ENCODE measurements at places on chromosomes 12 and 14. TPM values are rescaled to one million over a fixed set of nuclear protein-coding genes. Genes with fewer than 3 reads are reported as not detected.

CARMIL3 gene
- 1.7 TPM for total RNA-seq

CMTM5 gene
- not detected for total RNA-seq

GRCh38 chr12:25884024-25884919 lies 74.2 kb upstream of the RASSF8 start:
- no peak overlapping the region for H3K4me3 ChIP-seq
- no peaks in the 10 kb centered on the region for H3K4me1 ChIP-seq
- no peak for DNase-seq
- no peaks in the 10 kb centered on the region for H3K36me3 ChIP-seq
- H3K27me3 ChIP-seq, result no peaks in the 10 kb centered on the region
- H3K27ac ChIP-seq, result no peak overlapping the region

DNA sequence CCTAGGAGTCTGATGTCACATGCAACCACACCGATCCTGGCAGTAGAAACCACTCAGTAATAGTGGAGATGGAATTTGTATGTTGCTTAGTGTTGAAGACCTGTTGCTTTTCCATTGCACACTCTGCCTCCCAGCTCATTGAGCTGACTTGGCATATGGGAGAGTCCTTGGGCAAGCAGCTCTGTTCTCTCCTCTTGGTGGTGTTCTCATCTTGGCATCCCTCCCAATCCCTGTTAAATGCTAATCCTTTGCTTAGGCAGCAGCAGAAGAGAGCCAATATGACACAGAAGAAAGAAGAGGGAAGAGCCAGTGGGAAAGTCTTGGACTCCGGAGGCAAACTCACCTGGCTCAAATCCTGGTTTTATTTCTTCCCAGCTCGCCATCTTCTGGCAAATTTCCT lies 178.0 kb upstream of the CAND1 start:
- no peak overlapping the region for H3K4me3 ChIP-seq
- H3K27ac ChIP-seq, result no peak overlapping the region
- no peaks in the 10 kb centered on the region for H3K27me3 ChIP-seq
- H3K36me3 ChIP-seq, result no peaks in the 10 kb centered on the region
- DNase-seq, result no peak

TULP3 gene
- total RNA-seq, result 5.4 TPM

DNA sequence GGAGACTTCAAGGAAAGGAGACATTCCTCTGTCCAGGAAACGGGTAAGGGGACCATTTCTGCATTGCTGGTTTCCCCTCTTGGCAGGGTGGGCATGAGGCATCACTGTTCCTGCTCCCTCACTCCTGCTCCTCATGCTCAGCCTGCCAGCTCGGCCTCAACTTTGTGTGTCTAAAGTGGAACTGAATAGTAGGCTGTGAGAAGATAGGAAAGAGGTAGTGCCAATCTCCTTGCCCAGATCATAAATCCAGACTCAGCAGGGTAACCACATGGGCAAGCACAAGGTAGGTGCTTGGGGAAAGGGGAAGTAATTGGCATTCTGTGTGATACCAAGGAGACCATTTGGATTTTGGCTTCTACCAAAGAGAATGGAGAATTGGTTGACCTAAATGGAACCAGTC lies 2.6 kb downstream of the LTB4R start:
- H3K36me3 ChIP-seq, result no peaks in the 10 kb centered on the region
- H3K4me3 ChIP-seq, result no peak overlapping the region
- no peak for DNase-seq
- H3K27ac ChIP-seq, result no peak overlapping the region
- H3K4me1 ChIP-seq, result peaks cover 53% of the 10 kb centered on the region
- H3K27me3 ChIP-seq, result no peaks in the 10 kb centered on the region

GRCh38 chr12:81465876-81466275 lies 293.3 kb downstream of the PPFIA2 start:
- H3K4me1 ChIP-seq, result no peaks in the 10 kb centered on the region
- no peak overlapping the region for H3K4me3 ChIP-seq
- H3K27ac ChIP-seq, result no peak overlapping the region
- no peaks in the 10 kb centered on the region for H3K27me3 ChIP-seq
- no peak for DNase-seq

GRCh38 chr12:52681526-52682380 lies 1.5 kb upstream of the KRT1 start:
- H3K4me1 ChIP-seq, result peaks cover 24% of the 10 kb centered on the region
- peak overlapping the region; percentile 42 for H3K27ac ChIP-seq
- peak; percentile 60 for DNase-seq
- H3K4me3 ChIP-seq, result no peak overlapping the region

ACSS3 gene
- not detected for total RNA-seq

DNA sequence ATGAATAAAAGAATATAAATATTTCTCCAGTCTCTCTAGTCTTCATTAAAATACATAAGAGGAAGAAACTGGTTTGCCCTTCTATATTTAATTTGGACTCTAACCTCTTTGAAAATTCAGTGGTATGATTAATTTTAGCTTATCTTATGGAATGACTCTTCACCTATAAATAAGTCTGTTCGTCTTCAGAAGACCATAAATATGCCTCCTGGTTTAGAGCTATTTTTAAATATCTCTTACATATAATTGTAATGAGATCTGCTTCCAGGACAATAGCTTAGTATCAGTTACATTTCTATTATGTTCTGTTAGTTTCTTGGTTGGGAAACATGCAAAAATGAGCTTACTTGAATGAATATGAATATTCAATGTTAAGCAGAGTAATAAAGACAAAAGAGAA lies 257.5 kb upstream of the HMGA2 start:
- no peaks in the 10 kb centered on the region for H3K27me3 ChIP-seq
- no peak overlapping the region for H3K27ac ChIP-seq
- H3K4me3 ChIP-seq, result no peak overlapping the region
- DNase-seq, result no peak
- no peaks in the 10 kb centered on the region for H3K36me3 ChIP-seq

LRCOL1 gene
- total RNA-seq, result not detected

FOXM1 gene
- 0.42 TPM for total RNA-seq

DNA sequence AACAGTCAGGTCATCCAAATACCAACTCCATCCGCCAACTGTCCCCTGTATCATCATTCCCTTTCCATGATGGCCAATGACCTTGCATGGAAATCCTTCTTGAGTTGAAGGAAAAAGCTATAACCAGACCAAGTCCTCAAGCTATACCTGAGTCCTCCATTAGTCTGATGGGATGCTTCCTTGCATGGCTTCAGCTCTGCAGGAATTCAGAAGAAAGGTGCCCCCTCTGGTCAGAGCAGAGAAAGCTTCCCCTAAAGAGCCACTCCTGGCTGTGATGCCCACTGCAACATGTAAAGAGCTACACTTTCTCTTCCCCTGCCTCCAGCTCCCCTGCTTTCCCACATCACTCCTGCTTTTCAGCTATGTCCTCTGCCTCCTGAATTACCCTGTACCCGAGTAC lies 43.1 kb upstream of the FKBP4 start:
- no peak overlapping the region for H3K27ac ChIP-seq
- no peak for DNase-seq
- no peak overlapping the region for H3K4me3 ChIP-seq
- H3K4me1 ChIP-seq, result no peaks in the 10 kb centered on the region
- H3K27me3 ChIP-seq, result no peaks in the 10 kb centered on the region

DNA sequence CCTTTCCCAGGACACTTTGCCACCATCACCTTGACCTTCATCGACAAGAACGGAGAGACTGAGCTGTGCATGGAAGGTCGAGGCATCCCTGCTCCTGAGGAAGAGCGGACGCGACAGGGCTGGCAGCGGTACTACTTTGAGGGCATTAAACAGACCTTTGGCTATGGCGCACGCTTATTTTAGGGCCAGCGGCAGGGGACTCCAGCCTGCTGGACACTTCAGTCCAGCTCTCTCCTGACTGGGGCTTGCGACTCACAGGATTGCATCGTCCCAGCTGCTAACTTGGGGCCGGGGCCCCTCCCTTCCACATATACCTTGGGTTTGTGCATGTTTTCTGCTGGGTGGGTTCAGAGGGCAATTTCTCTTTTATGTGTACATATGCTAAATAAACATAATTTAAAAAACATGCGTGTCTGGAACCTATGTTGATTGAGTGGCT lies 11.2 kb downstream of the AHSA1 start:
- H3K27ac ChIP-seq, result no peak overlapping the region
- H3K27me3 ChIP-seq, result no peaks in the 10 kb centered on the region
- peaks cover 13% of the 10 kb centered on the region for H3K36me3 ChIP-seq
- no peak overlapping the region for H3K4me3 ChIP-seq

GPD1 gene
- 1.1 TPM for total RNA-seq

FAM181A gene
- total RNA-seq, result not detected

DNA sequence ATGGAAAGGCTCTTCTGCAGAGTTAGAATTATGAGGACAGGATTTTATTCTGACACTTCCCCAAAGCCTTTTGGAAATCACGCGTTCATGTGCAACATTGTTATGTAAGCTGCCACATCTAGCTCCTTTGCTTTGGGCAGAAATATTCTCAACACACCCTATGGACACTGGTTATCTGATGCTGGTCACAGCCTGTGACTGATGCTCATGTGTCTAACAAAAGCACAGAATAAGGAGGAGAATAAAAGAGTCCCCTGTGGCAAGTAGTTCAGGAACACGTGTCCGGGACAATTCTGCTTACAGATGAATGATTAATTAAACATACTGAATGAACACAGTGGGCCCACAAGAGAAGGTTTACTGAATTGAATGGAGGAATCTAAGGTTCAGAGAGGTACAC lies 22.1 kb downstream of the FOXN3 start:
- no peaks in the 10 kb centered on the region for H3K27me3 ChIP-seq
- no peak for DNase-seq
- H3K27ac ChIP-seq, result no peak overlapping the region
- H3K4me3 ChIP-seq, result no peak overlapping the region

GRCh38 chr12:13023811-13024530 lies 20.2 kb upstream of the FAM234B start:
- no peaks in the 10 kb centered on the region for H3K4me1 ChIP-seq
- H3K27ac ChIP-seq, result no peak overlapping the region
- no peak for DNase-seq
- no peak overlapping the region for H3K4me3 ChIP-seq

- H3K27me3 ChIP-seq, result no peaks in the 10 kb centered on the region
- no peak overlapping the region for H3K27ac ChIP-seq
- no peak for DNase-seq
- no peak overlapping the region for H3K4me3 ChIP-seq
These were observed 75.0 kb downstream of the DIP2B start for GRCh38 chr12:50579757-50580267.

DNA sequence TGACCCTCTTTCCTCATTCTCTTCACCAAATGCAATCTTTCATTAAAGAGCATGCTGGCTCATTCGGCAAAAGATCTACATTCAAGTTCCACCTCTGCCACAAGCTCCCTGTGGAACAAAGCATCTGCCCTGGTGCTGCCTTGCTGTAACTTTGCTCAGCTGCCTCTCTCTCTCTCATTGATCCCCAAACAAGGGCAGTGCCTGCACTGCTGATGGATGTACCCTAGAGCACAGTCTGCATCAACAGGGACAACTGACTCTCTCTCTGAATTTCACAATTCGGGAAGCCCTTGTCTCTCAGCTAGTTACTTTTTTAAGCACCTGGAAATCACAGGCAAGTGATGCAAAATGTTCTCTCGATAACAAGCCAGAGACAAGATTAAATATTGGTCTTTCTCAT lies 174.0 kb upstream of the DIO2 start:
- H3K4me1 ChIP-seq, result no peaks in the 10 kb centered on the region
- H3K4me3 ChIP-seq, result no peak overlapping the region
- H3K36me3 ChIP-seq, result no peaks in the 10 kb centered on the region
- no peak for DNase-seq
- H3K27ac ChIP-seq, result no peak overlapping the region
- no peaks in the 10 kb centered on the region for H3K27me3 ChIP-seq

LYZ gene
- 1.1 TPM for total RNA-seq

DNA sequence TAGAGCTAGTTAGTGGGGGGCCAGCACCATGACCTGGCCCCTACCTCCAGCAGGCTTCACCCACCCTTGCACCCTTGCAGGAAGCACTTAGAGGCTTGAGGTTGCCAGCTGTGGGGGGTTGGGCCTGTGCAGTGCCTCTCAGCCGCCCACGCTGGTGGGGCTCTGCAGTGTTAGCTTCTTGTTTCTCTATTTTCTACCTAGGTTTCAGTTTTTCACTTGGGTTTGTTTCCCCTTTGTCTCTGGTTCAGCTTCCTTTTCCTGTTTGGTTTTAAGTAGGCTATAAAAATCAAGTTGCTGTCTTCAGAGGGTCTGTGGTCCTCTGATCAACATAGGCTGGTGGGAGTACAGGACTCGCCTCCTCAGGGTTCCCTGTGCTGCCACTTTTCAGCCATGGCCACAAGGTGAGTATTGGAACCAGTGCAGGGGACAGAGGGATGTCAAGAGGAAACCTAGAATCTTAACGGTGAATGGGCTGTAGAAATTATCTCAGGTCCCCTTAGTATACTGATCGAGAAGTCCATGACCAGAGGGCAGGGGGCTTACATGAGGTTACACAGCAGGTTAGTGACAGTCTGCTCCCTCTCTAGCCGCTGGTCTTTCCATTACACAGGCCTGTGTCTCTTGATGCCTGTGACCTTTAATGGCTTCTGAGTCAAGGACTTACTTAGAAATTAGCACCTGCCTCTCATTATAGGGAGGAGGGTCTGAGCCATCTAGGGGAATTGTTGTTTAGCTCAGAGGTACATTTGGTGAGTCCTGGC lies at the start of gene EVL:
Gene EVL, plus strand, starts transcription at position 312 of the 761 bp plus-strand sequence. Its CDS starts 79 bp downstream, at position 391.
- H3K4me1 ChIP-seq, result peaks cover 58% of the 10 kb centered on the region
- H3K27me3 ChIP-seq, result no peaks in the 10 kb centered on the region
- DNase-seq, result peak; percentile 80
- peak within 1 kb of the TSS; percentile 85 for H3K4me3 ChIP-seq
- H3K36me3 ChIP-seq, result peaks cover 10% of the 10 kb centered on the region
